ENCODE measurements at places on chromosomes 3 and 15.
A peak's percentile ranks its signal among the peaks of the same experiment; 100 is the strongest.

DNA sequence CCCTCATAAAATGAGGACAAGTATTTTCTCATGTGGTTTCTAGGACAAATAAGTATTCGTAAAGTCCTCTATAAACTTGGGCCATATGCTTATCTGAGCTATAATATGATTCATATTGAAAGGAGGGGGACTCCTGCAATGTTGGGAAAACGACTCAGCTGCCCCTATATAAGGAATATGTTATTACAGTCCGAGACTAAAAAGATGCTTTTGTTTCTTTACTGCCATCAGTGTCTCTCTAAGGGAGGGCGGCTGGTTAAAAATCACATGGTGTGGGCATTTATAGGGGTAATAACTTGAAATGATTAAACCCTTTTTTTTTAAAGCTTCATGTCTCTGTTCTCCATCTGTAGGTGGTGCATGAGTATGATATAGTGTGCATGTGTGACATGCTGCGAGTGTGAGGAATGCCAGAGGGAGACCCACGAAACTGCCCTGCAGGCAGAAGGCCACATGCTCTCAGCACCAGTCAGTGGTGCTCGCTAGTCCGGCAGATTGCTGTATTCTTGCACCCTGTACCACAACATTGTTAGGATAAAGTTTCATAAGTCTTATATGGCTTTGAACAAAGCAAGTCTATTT is 256.0 kb upstream of the CTDSPL start:
- DNase-seq: no peak

- no peak for DNase-seq
Measured at GRCh38 chr3:171442184-171442583, 18.0 kb downstream of the TNIK start.

DNA sequence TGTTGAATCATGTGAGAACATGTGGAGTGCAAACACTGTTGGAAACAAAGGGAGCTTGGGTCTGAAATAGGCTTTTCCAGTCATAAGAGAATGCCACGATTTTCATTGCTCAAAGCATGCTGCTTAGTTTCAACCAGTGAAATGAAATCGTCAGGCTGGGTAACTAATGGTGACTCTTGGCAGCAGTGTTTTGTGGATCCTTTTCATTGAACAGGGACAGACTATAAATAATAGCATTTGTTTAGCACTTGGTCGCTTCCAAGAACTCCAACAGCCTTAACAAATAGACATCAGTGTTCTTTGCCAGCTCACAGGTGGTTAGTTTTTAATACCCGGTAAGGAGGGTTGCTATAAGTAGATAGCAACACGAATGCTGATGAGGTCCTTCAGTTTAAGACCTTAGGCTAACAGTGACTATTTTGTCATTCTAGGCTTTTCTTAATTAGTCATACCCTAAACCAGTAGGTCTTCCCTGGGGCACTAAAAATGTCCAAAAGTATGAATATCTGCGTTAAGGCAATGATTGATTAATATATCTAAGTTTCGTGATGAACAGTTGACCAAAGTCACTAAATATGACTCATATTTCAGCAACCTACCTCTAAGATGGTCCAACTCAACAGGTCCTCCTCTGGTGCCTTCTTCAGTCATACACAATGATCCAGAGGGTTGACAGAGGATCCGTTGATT is 15.8 kb downstream of the TP63 start:
- DNase-seq: no peak

DNA sequence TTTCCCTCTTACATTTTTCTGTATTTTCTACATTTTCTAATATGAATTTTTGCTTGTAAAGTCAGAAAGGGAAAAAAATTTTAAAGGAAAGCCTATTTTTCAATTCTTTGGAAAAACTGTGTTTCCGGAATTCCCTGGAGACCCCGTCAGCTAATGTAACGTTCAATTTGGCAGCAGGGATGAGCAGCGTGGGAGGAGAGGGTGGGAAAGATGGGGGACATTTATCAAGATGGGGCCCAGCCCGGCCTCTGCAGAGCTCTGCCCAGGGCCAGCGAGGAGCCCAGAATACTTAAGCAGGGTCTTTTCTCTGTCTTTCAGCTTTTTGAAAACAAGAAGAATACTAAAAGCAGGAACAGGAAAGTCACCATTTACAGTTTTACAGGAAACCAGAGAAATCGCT is 129.0 kb downstream of the LRRK1 start:
- DNase-seq: peak; percentile 61

DNA sequence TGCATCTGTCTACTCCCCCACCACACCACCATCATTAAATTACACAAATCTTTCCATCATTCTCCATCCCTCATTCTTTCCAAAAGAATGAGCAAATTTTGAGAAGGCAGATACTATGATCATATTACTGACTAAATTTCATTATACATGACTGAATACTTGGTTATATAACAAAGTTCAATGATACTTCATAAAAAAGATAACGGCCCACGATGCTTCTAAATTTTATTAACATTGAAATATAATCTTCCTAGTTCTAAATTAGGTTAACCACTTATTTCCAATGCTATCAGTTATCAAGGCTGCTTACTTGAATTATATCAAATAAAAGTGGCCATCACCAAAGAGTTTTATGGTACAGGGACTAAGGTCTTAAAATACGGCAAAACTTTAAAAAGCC is 13.5 kb downstream of the HERC1 start:
- no peak for DNase-seq

- DNase-seq: no peak
Measured at GRCh38 chr3:25662736-25663320, 1.9 kb downstream of the TOP2B start.

DNA sequence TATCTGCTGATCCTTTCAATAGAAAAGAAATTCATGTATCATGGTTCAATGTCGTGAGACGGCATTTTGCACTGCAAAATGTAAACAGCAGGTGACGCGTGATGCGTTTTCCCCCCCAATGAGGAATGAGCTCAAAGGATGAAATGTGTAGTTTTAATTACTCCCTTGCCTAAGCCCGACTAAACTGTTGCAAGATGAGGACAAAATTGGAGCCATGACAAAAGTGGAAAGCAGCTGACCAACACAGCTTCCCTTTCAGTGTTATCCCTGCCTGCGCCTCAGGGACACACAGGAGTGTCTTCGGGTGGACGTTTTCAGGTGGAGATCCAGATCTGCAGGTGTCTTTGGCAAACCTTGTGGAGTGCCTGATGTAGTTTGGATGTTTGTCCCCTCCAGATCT is 92.0 kb downstream of the GABRG3 start:
- peak; percentile 39 for DNase-seq

- DNase-seq: no peak
Measured at GRCh38 chr3:69921651-69922050, 77.9 kb upstream of the SAMMSON start.

DNA sequence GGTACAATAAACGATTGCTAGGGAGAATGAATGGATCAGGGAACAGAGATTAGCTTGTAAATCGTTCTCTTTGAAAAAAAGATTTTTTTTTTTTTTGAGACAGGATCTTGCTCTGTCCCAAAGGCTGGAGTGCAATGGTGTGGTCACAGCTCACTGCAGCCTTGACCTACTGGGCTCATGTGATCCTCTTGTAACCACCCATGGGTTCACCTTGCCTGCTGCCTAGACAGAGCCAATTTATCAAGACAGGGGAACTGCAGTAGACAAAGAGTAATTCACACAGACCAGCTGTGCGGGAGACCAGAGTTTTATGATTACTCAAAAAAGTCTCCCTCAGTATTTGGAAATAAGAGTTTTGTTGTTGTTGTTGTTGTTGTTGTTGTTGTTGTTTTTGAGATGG is 39.6 kb downstream of the METTL6 start:
- no peak for DNase-seq

- DNase-seq: no peak
Measured at GRCh38 chr3:46098319-46098761, 71.1 kb upstream of the XCR1 start.

- DNase-seq: no peak
Measured at GRCh38 chr3:115788921-115789470, 165.7 kb downstream of the GAP43 start.

GRCh38 chr3:11558411-11558903 is 85.3 kb downstream of the VGLL4 start:
- no peak for DNase-seq

GRCh38 chr15:90924375-90924774 is 8.0 kb downstream of the HDDC3 start:
- DNase-seq: no peak

DNA sequence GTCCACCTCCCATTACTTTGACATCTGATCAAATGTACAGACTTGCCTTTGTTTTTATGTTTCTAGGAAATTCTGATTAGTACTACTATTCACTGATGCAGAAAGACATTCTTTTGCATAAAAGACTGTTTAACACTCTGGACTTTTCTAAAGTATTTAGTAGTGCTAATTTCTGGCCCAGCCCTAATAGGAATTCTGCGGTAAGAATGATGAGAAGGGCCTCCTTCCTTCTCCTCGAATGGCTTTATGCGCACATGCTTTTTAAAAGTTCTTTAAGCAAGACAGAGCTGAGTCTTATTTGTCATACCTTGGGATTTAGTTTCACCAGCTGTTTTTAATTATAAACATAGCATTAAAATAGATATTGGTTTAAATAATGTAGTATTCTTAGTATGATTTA is 192.3 kb upstream of the RBMS3 start:
- DNase-seq: no peak

DNA sequence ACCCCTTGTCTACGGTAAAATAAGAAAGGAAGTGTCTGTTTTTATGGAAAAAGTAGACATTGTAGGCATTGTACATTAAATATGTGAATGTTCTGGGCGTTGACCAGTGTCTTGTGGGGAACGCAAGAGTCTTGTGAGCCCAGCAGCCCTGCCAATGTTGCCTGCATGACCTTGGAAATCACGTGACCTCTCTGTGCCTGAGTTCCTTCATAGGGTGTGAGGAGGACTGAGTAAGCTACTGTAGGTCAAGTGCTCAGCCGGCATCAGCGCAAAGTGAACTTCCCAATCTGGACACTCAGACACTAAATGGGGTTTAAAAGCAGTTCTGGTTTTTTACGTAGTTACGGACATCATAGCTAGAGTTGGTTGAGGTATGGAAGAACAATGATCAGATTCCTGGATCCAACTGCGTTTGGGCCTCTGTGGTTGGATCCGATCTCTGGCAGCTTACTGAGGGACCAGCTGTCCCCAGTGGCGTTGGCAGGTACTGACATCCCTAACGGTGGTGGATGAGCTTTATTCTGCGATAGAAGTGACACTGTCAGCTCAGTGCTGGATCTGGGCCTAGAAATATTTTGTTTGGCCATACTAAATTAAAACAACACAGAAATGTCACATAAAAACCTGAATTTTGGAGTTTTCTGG is 63.8 kb downstream of the SPSB4 start:
- no peak for DNase-seq

DNA sequence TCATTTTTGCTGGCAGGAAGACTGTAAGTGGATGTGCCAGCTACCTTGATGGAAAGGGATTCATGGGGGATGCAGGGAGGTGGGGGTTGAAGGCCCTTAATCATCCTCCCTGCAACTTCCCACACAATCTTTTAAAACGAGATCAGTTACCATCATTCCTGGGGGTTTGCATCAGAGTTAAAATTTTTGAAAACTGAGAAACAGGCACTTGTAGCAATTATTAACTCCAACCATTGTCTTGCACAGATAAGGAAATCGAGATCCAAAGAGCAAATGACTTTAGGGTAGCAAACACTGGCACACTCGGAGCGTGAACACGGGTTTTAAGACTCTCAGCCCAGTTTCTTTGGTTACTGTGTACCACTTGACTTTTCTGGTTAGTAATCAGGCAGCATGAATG is 41.9 kb downstream of the GPD1L start:
- DNase-seq: no peak

GRCh38 chr3:113741620-113742019 is 4.4 kb downstream of the NAA50 start:
- no peak for DNase-seq

DNA sequence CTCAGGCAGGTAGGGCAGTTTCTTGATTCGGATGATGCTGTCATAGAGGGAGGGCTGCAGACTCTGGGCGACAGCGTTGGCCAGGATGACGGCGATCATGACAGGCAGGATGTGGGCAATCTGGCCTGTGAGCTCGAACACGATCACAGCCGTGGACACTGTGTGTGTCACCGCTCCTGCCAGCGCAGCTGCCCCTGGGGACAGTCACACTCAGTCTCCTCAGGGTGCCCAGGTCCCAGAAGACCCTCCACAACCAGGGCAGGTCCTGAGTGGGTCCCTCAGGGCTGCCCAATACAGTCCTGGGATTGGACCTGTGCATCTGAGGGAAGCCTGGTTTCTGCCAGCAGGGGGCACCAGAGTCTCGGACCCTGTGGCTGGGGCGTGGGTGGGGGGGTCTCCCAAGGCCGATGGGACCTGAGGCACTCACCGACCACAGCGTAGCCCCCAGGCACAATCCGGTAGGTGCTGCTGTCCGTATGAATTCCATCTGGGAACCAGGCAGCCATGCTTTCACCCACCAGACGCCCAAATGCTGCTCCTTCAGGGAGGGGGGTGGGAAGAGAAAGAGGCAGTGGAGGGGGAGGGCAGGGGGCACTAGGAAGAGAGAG is 7.2 kb downstream of the CLCN2 start:
- DNase-seq: no peak

GRCh38 chr3:4845882-4846281 is 133.4 kb upstream of the BHLHE40 start:
- DNase-seq: no peak

DNA sequence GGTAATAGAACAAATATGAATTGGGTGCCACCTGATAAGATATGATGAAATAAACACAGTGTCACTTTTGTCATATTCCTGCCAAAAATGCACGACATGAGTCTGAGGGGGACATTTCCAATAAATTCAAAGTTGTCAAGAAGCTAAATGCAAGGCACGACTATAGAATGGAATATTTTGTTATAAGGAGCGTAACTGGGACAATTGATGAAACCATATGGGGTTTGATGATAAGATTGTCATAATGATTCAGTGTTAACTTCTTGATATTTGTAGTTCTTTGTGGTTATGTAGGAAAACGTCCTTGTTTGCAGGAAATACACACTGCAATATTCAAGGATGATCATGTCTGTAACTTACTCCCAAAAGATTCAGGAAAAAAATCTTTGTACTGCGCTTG is 163.3 kb downstream of the MEX3B start:
- DNase-seq: no peak

DNA sequence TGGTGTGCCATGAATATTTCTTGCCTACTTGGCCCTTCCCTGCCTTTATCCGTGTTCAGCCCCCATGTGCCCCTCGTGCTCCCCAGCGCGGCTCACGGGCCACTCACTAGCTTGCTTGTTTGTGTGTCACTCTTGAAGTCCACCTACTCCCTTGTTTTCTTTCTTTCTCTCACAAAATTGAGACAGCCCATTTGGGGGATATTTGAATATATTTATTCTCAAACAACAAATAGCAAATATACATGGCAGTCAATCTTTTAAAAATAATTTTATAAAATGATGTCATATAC is 82.2 kb downstream of the PLXNA1 start:
- no peak for DNase-seq

GRCh38 chr15:52010633-52011595 is 8.1 kb upstream of the MAPK6 start:
- DNase-seq: no peak

- peak; percentile 41 for DNase-seq
Measured at GRCh38 chr15:45307230-45307924, 55.3 kb downstream of the SLC28A2 start.

GRCh38 chr3:47847260-47847659 is 44.3 kb downstream of the DHX30 start:
- DNase-seq: no peak

- DNase-seq: no peak
Measured at GRCh38 chr15:48592933-48593332, 52.6 kb downstream of the FBN1 start.

GRCh38 chr3:42503957-42504333 is 1.5 kb downstream of the VIPR1 start:
- no peak for DNase-seq

All from muscle of arm (tissue), 14 donors.